ENCODE measurements at places on chromosomes 4 and X. TPM values are rescaled to one million over a fixed set of nuclear protein-coding genes. Genes with fewer than 3 reads are reported as not detected.

Gene AFF2
- not detected for polyA plus RNA-seq

Gene STOX2
- polyA plus RNA-seq: 0.27 TPM

Gene SLC10A4
- 0.09 TPM for polyA plus RNA-seq

Gene TCEAL4
- polyA plus RNA-seq: 44.1 TPM

Gene TMEM156
- 0.15 TPM for polyA plus RNA-seq

Gene TMEM47
- 56.9 TPM for polyA plus RNA-seq
